ENCODE measurements at places on chromosomes 1 and 21. TPM values are rescaled to one million over a fixed set of nuclear protein-coding genes. Genes with fewer than 3 reads are reported as not detected.
A peak's percentile ranks its signal among the peaks of the same experiment; 100 is the strongest.

- DNase-seq, result no peak
These were observed 151.6 kb downstream of the DISC1 start for GRCh38 chr1:231778009-231778719.

DNA sequence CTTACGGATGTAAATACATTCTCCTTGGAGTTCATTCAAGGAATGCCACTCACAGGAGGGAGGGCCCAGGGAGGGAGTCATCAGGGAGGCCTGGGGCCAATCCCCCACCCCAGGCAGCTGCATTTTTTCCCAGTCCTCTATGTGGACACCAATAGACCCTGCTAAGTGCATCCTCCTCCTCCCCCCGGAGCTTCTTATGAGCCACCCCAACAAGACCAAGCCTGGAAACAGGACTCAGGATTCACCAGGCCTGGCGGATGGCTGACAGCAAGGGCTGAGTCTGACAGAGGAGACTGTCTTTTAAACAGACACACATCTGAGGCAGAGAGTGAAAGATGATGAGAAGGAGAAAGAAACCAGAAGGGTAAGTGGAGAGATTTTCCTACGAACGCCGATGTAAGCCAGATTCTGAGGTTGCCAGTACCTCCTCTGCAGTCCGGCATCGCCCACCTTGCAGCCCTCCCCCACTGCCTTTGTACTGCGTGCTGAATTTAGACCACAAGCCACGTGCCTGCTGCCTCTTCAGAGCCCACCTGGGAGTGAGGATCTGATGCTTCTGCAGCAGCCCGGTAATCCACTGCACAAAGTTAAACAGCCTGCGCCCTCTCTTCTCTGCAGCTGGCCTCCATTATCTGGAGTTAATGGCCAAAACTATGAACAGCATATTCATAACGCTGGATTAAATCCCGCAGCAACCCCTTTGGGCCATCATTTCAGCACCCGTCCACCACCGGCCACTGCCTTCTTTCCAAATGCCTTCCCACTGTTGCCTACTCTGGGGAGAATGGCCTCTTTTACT lies 17.6 kb upstream of the SFPQ start:
- no peak for DNase-seq

Gene JUN
- total RNA-seq, result 134 TPM

Gene ZC3H12A
- 7.0 TPM for total RNA-seq

DNA sequence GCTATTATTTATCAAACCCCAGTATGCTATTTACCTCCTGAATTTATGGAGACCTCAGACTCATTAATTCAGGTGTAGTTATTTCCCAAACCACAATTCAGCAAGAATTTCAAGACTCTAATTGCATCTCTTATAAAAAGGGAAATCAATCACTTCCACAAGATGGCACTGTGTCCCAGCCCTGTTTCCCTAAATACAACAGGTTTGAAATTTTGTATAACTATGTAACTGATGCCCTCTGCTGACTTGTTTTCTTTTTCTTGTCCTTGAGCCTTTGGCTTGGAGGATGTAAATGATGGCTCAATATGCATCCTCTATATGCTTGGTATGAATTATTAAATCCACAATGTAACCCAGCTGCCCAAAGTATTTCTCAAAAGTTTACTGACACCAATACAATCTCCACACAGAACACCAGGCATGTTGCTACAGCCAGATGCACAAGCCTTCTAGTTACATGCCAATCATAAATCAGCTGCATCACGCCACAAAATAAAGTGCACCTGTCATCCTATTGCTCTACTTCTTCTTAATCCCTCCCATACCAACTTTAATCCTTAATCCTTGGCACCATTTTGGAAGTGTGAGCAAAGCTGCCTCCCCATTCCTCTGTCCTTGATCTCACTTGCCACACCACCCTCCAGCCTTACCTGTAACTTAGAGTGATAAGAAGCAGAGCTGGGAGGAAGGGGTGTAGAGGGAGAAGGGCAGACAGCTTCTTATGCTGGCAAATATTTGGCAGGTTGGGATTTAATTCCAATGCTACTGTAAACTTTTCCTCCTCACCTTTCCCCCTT lies 9.0 kb downstream of the C1orf105 start:
- no peak for DNase-seq

DNA sequence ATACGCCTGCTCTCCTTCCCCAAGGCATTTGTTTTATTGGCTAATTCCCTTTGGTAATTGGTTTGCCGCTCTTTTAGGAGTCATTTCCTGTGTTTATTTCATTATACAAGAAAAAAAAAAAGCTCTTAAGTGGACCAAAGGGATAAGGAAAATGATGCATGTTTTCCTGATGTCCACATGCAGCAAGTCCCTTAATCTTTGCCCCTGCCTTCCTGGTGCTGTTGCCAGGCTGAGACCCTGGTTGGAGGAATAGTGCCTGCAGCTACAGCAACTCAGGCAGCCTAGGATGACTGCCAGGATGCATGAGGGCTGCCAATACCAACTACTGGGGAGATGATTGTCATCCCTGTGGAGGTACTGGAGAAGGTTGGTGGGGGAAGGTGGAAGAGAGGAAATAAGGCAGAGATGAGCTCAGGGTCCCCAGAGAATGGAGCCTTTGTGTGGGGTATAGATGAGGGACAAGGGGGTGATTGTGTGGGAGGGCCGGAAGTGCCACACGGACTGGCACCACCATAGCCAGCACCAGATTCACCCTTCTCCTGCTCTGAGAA lies 6.1 kb upstream of the GATAD2B start:
- no peak for DNase-seq

Gene HORMAD1
- not detected for total RNA-seq

Gene IL19
- not detected for total RNA-seq

Gene KAZN
- total RNA-seq, result 47.1 TPM

- DNase-seq, result no peak
These were observed 8.7 kb downstream of the SYNJ1 start for GRCh38 chr21:32719085-32719484.

Gene CCDC24
- 5.1 TPM for total RNA-seq

- no peak for DNase-seq
These were observed 586.4 kb upstream of the ZRANB2 start for GRCh38 chr1:71667216-71667615.

GRCh38 chr1:237788069-237788468 lies 102.7 kb downstream of the ZP4 start:
- no peak for DNase-seq

Gene OR14K1
- total RNA-seq, result not detected

GRCh38 chr1:244384066-244384465 lies 67.6 kb downstream of the ADSS2 start:
- DNase-seq, result peak; percentile 32

Gene RXFP4
- not detected for total RNA-seq

Gene SMYD2
- 44.7 TPM for total RNA-seq
